ENCODE measurements at places on chromosomes 3 and 15. TPM values are rescaled to one million over a fixed set of nuclear protein-coding genes. Genes with fewer than 3 reads are reported as not detected.

DNA sequence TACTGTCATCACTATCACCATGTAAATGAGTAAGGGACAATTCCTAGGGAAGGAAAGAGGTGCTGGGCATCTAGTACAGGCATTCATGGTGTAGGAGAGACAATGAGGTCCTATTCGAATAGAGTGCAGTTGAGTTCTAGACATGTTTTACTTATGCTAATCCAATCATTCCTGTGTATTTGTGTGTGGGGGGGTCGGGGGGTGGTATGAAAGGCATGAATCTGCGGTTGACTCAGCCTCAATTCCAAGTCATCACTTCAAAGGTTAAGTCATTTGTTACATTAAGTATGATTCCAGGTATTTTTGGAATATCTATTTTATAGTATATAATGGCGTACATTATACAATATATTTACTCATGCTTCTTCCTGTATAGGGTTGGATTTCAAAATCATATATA lies 163.1 kb upstream of the GALNT15 start:
- no peak for DNase-seq

DNA sequence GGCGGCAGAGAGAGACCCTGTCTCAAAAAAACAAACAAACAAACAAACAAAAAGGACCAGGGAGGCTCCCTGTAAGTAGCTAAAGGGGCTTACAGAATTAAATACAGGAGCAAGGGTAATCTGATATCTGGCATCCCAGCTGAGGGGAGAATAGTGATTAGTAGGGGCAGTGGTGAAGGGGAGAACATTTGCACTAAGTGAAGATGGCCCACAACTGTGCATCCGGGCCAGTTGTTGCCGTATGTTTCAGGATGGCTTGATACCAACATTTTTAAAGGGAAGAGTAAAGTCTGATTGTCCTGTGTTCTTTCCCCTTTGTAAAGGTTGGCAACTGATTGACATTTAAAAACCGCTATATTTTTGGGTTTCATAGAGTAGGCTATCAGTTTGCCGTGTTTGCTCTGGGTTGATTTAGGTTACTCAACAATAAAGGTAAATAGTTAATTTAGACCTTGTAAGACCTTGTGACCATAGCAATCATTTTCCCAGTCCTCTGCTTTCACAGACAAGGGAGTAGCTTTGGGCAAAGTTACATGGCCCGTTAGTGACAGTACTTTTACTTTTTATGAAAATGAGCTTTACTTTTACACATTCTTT lies 167.8 kb downstream of the PTPRG start:
- no peak for DNase-seq

GRCh38 chr15:71349336-71349735 lies 234.1 kb downstream of the THSD4 start:
- DNase-seq = no peak

Gene NEO1
- polyA plus RNA-seq = 56.6 TPM

Gene CLEC3B
- polyA plus RNA-seq = 62.2 TPM

GRCh38 chr3:154095832-154096421 lies 25.3 kb upstream of the ARHGEF26 start:
- peak; percentile 14 for DNase-seq

GRCh38 chr15:86229306-86229705 lies 149.6 kb downstream of the AGBL1 start:
- no peak for DNase-seq

DNA sequence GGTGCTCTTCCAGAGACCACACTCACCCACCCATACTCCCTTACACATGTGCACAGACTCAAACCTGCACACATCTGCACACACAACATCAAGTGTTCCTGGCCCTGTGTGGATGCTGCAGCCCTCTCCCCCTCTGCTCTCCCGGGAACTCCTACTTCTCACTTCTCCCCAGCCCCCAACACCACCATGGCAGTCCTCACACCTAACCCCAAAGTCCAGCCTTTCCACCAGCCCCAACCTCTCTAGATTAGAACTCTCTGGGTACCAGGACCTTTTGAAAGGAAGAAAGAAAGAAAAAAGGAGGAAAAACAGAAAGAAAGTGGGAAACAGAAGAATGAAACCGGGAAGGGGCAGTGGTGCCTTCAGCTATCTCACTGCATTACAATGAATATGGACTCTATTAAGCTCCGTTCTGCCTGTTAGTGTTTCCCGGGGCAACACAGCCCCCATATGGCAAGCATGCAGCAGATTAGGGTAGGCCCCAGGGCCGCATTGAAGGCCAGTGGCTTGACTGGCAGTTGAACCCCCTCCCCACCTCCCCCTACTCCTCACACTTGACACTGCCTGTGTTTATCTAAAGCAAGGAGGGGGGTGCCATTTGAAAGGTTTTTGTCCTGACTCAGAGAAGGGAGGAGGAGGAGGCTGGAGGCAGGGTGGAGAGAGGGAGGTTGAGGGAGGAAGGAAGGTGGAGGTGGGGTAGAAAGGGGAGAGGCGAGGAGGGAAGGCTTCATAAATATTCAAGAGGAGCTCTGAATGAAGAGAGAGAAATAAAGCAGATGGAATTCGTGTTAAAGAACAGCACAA lies 30.1 kb downstream of the BOC start:
- no peak for DNase-seq

Gene IL12A
- 1.2 TPM for polyA plus RNA-seq

- no peak for DNase-seq
Measured at GRCh38 chr15:68580026-68580882, 1.5 kb downstream of the CORO2B start.

- no peak for DNase-seq
Measured at GRCh38 chr3:181344331-181344730, 354.8 kb upstream of the DNAJC19 start.

DNA sequence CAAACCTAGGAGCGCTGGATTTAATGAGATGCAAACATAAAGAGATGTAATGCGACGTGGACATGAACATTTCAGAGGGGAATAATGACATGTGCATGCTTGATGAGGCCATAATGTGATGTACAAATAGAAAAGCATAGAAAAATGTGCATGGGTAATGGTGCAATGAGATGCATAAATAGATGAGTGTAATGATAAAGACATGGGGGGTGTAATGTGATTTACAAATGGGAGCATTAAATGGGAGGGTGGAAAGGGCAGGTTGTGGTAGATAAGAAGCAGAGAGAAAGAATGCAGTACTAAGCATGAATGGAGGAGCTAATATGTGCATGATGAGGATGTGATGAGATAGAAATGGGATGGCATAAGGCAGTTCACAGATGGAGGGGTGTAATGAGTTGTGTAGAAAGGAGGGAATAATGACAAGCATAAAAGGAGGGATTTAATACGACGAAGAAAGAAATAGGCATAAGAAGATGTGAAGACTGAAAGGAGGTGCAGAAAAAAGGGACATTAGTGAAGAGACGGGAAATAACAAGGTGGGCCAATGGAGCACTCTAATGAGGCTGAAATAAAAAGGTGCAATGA lies 137.5 kb upstream of the CCNL1 start:
- DNase-seq = no peak

- no peak for DNase-seq
Measured at GRCh38 chr15:23022156-23022555, 17.2 kb downstream of the TUBGCP5 start.

GRCh38 chr3:98563661-98564281 lies 29.6 kb downstream of the CPOX start:
- DNase-seq = no peak

DNA sequence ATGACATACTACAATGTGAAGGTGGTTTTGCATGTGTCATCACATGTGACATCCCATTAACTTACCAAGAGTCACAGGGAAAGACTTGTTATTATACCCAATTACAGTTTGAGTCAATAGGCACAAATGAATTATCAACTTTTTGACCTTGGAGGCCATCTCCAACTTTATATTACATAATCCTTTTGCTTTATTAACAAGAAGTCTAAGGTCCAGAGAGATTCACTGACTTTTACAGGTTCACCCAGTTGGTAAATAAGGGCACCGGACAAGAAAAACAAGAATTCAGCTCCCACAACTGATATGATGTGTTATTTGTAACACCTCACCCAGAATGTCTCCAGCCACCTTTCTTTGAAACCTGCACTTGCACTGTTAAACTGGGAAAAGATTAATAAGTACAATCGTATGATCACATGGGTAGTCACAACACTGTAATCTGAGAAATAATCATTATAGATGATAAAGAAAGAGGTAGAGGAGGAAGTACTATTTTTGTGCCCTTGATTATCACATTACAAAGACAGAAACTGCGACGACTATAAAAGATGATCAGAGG lies 928.9 kb downstream of the FHIT start:
- no peak for DNase-seq

Gene OXNAD1
- 8.4 TPM for polyA plus RNA-seq

DNA sequence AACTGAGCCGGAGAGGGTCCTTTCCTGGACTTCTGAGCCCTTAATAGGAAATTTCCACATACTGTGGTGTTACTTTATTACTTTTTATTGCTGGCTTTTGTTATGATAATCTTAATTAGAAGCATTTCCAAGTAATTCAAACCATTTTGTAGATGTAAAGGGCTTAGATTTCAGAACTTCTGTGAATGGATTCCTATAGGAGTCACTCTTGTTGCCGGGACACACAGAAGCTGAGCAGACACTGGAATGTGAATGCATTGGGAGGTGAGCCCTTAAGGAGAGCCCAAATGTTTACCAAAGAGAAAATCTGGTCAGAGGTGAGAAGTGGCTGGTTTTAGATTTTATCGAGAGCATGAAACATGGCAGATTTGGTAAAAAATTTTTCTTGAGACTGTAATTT lies 87.4 kb downstream of the FNDC3B start:
- no peak for DNase-seq

DNA sequence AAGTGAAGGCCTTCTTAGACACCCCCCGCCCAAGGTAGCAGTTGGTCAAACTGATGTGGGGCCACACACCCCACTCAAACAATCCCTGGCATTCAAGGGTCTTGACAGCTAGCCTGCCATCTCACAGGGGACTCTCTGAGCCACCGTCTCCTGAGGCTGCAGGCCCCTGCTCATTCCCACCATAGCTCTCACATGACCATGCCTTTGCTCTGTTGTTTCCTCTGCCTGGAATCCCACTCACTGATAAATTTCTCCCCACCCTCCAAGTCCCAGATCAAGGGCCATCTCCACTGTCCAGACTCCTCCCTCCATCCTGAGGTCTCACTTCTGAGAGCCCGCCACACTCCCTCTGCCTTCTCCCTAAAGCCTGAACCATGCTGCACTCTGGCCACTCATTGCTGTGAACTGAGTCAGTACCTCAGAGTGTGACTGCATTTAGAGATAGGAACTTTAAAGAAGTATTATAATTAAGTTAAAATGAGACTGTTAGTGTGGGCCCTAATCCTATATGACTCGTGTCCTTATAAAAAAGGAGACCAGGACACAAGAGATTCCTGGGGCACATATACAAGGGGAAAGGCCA lies 10.0 kb downstream of the WNT7A start:
- no peak for DNase-seq

GRCh38 chr15:94692710-94693109 lies 461.3 kb downstream of the MCTP2 start:
- no peak for DNase-seq

- DNase-seq = no peak
Measured at GRCh38 chr3:7543294-7543880, 682.5 kb downstream of the GRM7 start.
